ENCODE measurements at places on chromosomes 16 and 17.

- no peak for DNase-seq
Measured at GRCh38 chr16:24825696-24826095, 20.1 kb upstream of the SLC5A11 start.

GRCh38 chr16:80997139-80997798, 9.4 kb downstream of the CMC2 start:
- peak; percentile 12 for DNase-seq

DNA sequence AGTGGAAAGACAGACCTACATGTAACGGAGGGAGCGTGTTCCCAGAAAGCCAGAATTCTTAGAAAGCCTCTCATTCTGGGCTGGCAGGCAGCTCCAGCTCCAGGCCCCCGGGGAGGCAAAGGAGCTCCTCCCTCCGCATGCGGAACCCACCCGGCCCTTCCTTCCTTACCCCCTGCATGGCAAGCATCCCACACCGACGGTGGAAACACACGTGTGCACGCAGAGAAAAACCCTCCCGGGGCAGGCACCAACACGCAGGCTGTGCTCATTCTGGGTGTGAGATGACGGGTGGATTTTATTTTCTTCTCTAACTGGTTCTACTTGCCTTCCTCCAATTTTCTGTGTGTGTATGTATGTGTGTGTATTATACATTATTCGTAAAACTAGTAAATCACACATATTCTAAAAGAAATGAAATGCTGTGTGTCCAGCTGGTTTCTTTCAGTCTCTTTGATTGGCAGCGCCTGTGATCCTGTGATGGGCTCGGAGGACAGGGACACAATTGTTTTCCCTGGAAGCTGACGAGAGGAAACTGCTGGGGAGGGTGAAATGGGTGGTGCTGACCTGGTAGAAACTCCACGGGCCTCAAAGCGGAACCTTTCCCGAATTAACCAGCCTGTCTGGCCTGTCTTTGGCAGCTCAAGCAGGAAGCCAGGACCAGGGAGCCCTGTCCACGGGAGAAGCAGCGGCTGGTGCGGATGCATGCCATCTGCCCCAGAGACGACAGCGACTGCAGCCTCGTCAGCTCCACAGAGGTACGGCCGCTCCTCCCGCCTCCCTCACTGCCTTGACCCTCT, 22.2 kb downstream of the CARD14 start:
- no peak for DNase-seq

GRCh38 chr16:27819881-27820610, 243.5 kb downstream of the GSG1L start:
- DNase-seq: no peak

DNA sequence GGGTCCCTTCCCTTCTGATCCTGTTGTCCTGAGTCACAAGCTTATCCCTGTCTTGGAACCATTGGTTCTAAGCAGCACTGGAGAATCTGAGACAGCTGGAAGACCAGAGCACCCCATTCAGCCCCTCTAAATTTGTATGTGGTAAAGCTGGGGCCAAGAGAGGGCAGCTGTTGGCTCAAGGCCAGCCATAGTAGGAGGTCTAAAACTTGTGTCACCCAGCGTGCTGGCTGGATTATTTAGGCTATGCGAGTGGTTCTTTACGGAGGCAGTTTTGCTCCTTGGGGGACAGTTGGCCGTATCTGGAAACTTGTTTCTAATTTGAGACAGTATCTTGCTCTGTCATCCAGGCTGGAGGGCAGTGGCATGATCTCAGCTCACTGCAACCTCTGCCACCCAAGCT, 69.6 kb upstream of the GSE1 start:
- peak; percentile 56 for DNase-seq

DNA sequence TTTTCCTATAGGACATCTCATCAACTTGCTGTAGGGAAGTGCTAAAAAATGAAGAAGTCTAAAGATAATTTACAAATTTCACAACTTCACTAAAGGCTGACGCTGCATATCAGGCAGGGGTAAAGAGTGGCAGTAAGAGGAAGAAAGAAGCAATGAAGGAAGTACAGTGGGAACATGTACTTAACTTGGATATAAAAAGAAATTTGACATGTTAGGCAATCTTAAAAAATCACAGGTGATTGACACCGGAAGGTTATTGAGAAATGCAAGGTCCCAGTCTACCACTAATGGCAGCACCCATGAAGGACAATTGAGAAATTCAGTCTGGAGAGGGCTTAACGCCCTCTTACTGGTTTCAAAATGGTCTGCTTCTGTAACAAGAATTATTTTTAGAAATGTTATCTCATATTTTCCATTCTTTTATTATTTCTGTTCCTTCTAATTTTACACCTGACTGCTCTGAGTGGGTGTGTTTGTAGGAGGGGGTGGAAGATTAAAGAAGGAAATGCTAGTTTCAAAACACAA, 358.1 kb downstream of the KCNJ2 start:
- no peak for DNase-seq

- no peak for DNase-seq
Measured at GRCh38 chr17:16470265-16470664, 21.7 kb downstream of the LRRC75A start.

- no peak for DNase-seq
Measured at GRCh38 chr17:35752945-35753764, at the start of gene GAS2L2. Gene GAS2L2, minus strand, starts transcription at chr17:35753239. Its CDS starts 389 bp downstream, at chr17:35752850.

DNA sequence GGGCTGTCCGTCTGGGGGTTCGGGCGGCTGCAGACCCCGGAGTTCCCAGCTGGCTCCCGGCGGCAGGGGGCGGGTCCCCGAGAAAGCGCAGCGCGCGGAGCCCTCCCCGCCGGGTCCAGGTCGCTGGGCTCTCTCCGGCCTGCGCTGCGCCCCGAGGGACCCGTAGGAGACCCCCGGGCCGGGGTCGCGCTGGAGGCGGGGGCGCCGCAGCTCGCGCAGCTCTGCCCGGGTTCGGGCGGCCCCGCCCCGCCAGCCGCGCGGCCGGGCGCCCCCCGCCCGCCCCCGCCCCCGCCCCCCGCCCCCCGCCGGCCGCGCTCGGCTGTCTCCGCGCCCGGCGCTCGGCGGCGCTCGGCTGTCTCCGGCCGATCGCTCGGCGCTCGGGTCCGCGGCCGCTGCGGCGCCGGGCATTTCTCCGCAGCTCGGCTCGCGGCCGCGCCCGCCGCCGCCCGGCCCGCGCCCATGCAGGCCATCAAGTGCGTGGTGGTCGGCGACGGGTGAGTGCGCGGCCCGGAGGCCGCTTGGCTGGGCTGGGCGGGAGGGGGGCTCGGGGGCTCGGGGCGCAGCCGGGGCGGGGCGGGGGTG, at the start of gene RAC3:
RAC3 (plus strand) TSS at position 376 of the 582 bp plus-strand sequence; CDS start at position 460, 84 bp downstream.
- DNase-seq: peak; percentile 54

DNA sequence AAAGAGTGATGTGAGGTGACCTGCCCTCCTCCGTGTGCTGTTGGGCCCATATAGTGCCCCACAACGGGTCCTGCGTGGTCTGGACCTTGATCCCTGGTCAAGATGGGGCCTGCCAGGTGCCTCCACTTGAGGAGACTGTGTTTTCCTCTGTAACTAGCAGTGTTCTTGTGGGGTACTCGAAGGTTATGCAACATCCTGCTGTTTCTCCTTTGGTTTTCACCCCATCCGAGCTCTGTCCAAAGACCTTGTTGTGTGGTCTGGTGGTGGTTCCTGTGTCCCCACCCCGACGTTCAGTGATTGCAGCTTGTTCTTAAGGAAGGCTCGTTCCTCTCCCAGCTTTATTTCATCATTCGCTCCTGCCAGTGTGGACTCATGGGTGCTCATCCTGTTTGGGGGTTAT, 38.7 kb upstream of the ZNF750 start:
- DNase-seq: no peak

- no peak for DNase-seq
Measured at GRCh38 chr16:10466861-10467260, 81.0 kb downstream of the ATF7IP2 start.

GRCh38 chr16:34802848-34803599, 1343.6 kb downstream of the TP53TG3F start:
- DNase-seq: no peak

DNA sequence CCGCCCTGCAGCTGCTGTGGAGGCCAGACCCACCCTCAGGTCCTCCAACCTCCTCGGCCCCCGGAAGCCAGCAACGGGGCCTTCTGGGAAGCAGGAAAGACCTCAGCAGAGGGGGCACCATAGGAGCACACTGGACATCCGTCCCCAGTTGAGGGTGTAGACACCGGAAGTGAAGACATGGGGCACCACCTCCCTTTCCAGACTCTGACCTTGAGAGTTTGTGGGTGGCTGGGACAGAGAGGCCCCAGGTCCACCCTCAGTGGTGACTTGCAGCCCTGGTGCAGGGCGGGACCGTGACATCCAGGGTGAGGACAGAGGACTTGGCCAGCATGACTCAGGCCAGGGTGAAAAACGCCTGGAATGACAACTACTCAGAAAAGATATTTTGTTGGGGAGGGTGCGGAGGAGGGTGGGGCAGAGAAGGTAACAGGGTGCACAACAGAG, 19.9 kb downstream of the CEP295NL start:
- peak; percentile 78 for DNase-seq

GRCh38 chr17:19986941-19987861, 9.6 kb upstream of the AKAP10 start:
- DNase-seq: no peak

DNA sequence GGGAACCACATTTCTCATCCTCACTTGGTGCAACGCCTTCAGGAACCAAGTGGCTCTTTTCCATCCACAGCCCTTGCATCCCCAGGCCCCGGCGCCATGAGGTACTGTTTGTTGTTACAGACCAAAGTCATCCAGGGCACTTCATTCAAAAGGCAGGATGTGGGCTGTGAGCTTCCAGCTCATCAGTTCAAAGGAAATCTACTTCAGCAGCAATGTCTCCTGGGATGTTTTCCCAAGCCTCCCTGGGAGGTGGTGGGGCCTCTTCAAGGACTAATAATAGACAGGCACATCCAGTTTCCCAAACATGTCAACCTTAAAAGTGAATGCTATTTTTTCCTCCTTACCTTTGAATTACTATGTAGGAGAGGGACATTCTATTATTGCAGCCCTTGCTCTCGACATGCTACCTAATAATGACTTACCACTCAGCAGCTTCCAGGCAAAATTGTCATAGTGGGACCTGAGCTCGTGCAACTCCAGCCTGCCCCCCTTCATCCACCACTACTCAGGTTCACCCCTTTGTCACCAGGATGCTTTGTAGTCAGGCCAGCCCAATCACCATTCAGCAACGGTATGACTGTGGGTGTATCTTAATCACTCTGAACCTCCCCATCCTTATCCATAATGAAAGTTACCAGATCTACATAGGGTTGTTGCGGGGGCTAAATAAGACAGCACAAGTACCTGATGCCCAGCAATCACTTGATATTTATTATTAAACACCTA, 1.7 kb upstream of the PRKCB start:
- DNase-seq: no peak

DNA sequence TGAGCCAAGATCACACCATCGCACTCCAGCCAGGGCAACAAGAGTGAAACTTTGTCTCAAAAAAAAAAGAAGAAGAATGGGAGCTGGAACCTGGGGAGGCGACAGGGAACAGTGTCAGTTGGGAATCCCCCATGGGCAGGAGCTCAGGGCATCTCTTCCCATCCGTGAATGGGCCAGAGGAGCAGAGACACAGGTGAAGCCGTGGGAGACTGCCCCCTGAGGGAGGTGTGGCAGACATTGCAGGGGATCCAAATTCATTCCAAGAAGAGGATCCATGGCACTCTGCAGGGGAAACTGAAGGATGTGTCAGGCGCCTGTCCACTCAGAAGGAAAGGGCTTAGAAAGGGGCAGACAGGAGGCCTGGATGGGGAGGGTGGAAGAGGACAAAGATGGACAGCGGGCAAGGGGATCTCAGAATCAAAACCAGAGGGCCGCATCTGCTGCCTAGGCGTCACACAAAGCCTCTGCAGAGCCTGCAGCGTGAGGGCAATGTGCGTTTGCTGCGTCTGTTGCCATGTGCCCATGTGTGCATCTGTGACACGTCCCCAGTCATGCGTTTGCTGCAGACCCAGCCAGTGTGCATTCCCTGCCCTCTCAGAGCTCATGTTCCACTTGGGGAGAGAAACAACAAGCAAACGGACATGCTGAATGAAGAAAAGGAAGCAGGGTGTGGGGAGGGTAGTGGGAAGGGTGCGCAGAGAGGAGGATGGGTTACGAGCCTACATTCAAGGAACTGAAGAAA, 30.6 kb upstream of the TNRC6C start:
- no peak for DNase-seq

DNA sequence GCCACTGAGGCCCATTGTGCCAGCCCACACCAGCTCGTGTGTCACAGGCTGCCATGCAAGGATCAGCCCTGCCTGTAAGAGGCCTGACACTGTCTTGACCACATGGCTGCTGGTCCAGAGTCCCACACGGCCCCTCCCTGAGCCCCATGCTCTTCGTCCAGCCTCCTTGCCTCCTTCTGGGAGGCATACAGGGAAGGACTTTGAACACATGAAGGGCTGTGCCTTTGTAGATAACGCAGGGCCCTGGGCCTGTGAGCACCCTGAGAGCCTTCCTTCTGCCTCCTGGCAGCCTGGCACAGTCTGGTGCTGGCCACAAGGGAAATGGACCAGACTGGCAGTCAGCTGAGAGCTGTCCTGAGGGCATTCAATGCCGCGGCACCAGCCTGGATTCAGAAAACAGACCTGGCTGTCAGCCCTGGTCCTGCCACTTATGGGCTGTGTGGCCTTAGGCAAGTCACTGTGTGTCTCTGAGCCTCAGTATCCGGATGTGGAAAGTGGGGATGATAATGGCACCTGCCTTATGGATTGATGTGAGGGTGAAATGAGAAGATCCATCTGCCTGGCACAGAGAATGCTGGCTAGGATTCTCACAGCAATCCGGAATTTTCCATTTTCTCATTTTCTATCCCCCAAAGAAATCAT, 19.2 kb upstream of the SPNS2 start:
- no peak for DNase-seq

DNA sequence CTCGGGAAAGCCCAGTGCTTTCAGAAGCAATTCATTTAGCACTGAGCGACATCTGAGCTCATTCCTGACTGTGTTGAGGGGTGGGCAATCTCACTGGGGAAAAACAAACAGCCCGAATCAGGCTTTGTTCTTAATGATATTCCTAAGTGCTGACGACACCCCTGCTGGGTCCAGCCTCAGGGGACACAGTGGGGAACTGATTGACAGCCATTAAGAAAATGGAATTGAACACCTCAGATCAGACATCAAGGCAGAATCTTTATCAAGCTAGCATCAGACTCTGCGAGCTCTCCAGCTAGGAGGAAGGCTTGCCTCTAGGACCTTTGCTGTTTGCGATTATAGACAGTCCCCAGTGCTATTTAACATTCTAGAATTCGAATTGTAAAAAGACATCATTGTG, 22.5 kb upstream of the LYRM9 start:
- no peak for DNase-seq

DNA sequence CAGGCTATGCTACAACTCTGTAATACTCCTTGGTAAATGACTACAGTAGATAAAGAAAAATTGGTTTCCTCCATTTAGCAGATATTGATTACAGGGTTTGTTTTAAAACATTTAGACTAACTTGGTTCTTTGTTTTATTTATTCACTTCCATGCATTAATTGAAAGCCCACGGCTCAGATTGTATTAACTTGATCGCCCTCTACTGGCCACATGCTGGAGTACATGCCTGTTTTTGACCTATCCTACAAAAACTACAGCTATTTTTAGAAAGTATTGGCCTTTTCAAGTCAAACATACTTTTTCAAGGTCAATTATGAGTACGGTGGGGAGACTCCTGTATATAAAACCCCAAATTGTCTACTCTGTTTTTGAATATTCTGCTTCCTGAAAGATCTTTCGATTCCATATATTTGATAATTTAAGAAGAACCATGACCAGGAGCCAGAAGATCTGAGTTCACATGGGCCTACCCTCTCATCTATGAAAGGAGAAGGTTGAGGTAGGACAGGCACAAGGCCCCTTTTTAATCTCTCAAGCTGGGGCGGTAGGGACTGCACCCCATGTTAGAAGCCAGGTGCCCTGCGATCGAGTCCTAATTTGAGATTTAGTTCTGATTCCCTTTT, 51.8 kb downstream of the CA10 start:
- DNase-seq: peak; percentile 14

GRCh38 chr16:19607616-19608280, 52.2 kb downstream of the VPS35L start:
- no peak for DNase-seq

All from erythroblast (primary cell).